ENCODE measurements at places on chromosomes 5 and 9.

DNA sequence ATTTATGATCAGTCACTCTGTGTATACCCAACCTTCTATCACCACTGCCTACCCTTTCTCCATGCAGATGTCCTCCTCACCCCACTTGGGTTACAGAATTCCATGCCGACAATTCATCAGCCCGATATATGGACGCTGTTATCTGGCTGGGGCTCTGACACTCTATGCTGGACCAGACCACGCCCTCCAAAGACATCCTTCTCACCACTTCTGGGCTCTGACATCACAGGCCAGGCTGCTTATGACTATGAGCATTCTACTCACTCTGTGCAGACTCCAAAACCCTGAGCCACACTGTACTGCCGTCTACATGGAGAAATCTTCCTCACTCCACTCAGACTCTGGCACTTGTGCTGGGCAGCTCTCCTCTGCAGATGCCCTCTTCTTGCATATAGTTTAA, 7.6 kb upstream of the AK3 start:
- no peak for DNase-seq

GRCh38 chr5:111349429-111349828, 125.2 kb downstream of the CAMK4 start:
- DNase-seq: no peak

GRCh38 chr5:60488466-60489130, 211.4 kb downstream of the DEPDC1B start:
- DNase-seq: no peak

GRCh38 chr9:121735065-121735792, 83.8 kb downstream of the DAB2IP start:
- peak; percentile 78 for DNase-seq

DNA sequence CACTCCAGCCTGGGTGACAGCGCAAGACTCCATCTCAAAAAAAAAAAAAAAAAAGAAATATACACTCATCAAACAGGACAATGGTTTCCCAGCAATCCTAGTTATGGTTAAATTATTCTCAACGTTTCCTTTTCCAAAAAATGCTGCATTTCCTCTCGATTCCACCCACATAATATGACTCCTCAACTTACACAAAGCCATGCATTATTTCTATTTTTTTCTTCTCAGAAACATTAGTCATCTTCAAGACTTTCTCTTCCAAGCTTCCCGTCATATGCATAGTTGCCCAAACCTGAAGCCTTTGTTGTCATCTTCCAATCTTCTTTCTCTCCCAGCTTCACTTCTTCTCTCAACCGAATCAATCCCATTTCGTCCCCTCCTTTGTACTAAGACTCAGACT, 61.4 kb upstream of the RANBP6 start:
- no peak for DNase-seq

DNA sequence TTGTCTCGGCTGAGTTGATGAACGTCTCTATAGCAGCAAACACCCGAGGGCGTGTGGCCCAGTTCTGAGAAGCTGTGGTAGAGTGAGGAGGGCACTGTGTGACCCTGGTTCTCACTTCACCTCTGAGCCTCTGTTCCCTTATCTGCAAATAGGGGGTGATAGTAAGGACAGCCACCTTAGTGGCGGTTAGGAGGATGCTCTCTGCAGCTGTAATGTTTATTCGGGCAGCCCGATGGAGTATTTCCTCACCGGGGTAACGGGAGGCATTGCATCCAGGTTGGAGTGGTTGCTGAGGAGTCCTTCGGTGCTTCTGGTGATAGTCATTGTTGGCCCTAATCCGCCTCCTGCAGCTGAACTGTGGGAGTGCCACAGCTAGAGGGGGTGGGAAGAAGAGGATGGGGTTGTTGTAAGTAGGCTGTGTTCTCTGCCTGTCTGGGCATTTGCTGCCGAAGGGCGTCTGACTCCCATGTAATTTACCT, 13.9 kb downstream of the PRRC2B start:
- DNase-seq: peak; percentile 72

GRCh38 chr9:37107701-37108100, 12.7 kb upstream of the ZCCHC7 start:
- DNase-seq: no peak

DNA sequence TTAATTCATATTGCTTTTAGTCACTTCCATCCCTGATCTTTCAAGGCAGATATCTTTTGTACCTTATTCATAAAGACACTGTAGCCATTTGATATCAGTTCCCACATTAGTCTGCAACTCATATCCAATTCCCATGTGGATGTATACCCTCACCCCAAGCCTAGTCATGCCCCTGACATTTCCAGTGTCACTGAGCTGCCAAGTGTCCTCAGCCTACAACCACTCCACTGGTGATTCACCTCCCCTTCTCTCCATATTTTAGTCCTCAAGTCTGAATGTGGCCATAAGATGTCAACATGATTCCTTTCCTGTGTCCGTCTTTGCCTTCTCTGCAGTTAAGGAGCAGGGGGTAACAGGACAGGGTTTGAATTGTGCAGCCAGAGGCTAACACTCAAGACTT, 346.9 kb downstream of the RAB3C start:
- no peak for DNase-seq

DNA sequence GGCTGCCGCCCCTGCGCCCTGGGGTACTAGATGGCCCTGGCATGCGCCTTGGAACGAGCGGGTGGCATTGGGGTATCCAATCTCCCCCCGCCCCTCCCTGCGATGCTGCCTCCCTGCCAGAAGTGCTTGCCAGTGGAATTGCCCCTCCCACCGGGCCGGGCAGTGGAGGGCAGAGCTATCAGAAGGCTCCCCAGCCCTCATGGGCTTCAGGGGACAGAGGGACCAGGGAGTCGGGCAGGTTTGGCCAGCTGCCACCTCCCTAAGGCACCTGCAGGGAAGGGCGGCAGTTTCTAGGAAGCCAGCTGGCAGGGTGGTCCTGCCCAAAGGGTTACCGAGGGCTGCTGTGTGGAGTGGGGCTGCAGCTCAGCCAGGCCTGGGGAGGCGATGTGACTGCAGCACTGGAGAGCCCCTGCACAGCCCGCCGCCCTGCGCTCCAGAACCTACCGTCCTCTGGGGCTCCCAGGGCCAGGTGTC, 52.8 kb upstream of the EGFL7 start:
- DNase-seq: no peak

- peak; percentile 65 for DNase-seq
Measured at GRCh38 chr5:159095151-159095721, 4.5 kb downstream of the EBF1 start.

GRCh38 chr9:120845255-120845654, 2.5 kb upstream of the PSMD5 start:
- DNase-seq: no peak

DNA sequence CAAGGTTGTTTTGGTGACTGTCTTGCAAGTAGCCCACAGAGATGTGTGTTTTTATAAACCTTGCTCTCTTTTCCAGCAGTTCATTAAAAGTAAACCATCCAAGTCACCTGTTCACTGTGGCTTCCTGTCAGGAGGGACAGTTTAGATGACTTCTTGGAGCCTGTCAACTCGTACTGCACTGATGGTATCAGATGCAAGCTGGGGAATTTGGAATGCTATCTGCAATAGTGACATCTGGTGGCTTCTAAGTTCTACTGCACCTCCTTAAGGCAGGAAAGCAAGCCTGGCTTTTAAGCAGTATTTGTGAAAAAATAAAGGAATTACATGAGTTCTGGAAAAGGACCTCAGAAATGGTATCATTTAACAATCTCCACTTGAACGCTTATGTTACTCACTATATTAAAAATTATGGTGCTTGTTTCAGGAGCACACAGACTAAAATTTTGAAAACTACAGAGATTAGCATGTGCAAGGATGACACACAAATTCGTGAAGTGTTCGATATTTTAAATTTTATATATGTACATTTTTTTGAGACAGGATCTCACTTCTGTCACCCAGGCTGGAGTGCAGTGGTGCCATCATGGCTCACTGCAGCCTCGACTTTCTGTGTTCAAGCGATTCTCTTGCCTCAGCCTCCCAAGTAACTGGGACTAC, 164.0 kb downstream of the TTC39B start:
- no peak for DNase-seq

GRCh38 chr5:51389577-51390463, 6.6 kb downstream of the ISL1 start:
- peak; percentile 68 for DNase-seq

DNA sequence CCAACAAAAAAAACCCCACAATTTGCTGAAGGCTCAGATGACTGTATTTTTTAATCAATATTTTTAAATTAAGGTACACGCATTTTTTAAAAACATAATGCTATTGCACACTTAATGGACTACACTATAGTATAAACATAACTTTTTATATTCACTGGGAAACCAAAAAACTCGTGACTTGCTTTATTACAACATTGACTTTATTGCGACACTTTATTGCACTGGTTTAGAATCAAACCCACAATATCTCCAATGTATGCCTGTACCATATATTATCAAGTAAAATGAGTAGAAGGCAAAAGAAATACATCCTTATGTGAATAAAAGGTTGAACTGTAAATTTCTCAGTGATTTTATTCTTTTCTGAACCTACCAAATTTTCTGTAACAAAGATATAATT, 53.7 kb downstream of the RICTOR start:
- DNase-seq: no peak

DNA sequence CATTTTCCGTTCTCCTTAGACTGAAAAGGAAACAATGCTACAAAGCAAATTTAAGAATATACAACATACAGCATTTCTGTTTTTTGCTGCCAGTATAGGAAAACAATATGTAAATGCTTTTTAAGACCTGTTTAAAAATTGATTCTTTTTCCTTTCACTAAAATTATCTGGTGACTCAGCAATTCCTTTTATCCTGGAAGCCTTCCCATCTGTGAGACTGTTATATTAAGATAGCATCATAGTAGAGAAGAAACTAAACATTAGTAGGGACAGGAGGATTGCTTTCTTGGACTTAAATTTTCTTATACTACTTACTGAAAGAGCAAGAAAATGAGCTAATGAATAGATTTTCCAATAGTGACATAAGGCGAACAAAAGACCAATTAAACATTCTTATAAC, 30.0 kb upstream of the GPR21 start:
- DNase-seq: no peak

DNA sequence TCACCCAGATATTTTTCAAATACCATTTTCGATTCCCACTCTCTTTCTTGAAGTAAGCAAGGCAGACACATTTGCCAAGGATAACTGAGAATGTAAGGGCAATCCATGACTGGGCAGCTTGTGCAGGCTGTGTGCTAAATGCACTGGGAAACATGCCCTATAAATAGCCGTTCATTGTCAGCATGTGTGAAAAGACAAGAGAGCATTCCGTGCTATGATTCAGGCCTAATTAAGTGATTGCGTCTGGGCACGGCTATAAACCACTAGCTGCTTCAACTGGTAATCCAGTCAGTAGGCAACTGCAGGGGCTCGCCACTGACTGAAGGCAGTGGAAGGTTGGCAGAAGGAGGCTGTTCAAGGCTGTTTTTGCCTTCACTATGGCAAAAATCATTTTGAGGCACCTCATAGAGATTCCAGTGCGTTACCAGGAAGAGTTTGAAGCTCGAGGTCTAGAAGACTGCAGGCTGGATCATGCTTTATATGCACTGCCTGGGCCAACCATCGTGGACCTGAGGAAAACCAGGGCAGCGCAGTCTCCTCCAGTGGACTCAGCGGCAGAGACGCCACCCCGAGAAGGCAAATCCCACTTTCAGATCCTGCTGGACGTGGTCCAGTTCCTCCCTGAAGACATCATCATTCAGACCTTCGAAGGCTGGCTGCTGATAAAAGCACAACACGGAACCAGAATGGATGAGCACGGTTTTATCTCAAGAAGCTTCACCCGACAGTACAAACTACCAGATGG, at the start of gene HSPB3:
Gene HSPB3 (plus strand): TSS at position 287 of the 745 bp plus-strand sequence. CDS start 91 bp downstream, at position 378.
- no peak for DNase-seq

- DNase-seq: no peak
Measured at GRCh38 chr9:89543111-89543510, 45.2 kb upstream of the SEMA4D start.

DNA sequence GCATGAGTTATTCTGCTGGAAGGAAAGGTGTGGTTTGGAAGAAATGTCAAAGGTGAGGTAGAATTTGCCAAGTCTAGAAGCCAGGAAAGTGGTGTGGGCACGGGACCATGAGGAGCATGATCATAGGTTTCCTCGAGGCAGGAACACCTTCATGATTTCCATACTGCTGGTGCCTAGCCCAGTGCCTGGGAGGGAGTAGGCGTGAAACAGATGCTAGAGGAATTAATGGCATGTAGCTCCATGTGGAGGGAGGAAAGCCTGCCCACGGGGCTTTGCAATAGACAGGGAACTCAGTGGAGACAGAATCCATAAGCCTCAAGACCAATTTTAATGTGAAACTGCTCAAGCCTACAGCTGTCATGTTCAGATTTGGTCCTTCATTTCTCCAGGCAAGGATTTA, 35.1 kb downstream of the TTLL11 start:
- no peak for DNase-seq

GRCh38 chr5:173354645-173355044, 26.4 kb upstream of the STC2 start:
- DNase-seq: no peak

DNA sequence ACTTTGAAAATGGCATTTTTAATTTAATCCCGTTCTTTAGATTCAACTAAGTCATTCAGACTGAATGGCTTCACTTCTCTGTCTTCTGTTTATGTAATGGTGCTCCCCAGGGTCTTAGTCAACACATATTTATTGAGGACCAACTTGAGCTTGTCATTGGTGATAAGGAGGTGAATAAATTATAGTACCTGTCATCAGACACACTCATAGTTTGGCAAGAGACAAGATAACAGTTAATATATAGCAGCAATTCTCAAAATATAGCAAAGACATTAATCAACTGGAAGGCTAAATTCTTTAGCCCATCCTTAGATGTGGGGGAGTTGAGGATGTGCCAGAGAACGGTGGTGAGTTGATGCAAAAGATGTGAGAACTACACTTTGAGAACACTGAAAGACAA, 78.4 kb downstream of the MACIR start:
- DNase-seq: no peak

GRCh38 chr9:137045294-137046087, 486 bp downstream of the NPDC1 start:
- no peak for DNase-seq

DNA sequence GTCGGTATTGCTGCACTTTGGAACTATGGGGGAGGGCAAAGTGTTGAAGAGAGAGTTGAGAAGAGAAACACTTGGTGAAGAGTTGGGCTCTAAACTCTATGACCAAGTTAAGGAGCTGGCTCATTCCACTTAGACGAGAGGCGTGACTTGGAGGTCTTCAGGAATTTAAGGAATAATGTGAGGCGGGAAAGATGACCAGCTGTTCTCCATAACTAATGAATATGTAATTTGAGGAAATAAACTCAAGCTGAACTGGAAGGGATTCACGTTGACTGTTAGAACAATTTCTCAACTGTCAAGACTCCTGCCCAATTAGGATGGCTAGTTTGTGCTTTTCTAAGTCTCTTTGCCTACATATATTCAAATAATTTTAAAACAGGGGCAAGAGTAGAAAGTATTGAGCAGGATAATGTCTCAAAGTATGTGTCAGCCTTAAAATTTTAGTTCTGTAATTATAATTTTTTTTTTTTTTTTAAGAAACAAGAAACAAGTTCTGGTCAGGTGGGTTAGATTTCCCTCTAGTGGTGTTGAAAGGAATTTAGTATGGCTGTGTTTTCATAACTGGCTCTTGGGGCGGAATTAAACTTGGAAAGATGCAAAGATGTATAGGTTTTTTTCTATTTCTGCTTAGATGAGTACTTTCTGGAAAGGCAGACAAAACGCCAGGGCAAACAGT, 33.4 kb downstream of the TMEM252 start:
- no peak for DNase-seq

GRCh38 chr5:121158451-121158850, 693.2 kb upstream of the FTMT start:
- no peak for DNase-seq

Measured in ecto neural progenitor cell (in vitro differentiated cells).